D341Med (cell line): ENCODE measurements at places on chromosomes 11 and 22.

GRCh38 chr11:63897459-63898146, 19.4 kb downstream of the RCOR2 start:
- DNase-seq = no peak

- no peak for DNase-seq
Observed at GRCh38 chr22:24463071-24463760, 31.9 kb upstream of the UPB1 start.

- DNase-seq = peak; percentile 65
Observed at GRCh38 chr11:119371778-119372182, 9.7 kb downstream of the USP2 start.

GRCh38 chr22:33329398-33329797, 271.2 kb upstream of the SYN3 start:
- no peak for DNase-seq

GRCh38 chr11:44381261-44381660, 71.3 kb upstream of the ALX4 start:
- DNase-seq = no peak

- no peak for DNase-seq
Observed at GRCh38 chr11:10728154-10728553, 22.9 kb upstream of the CTR9 start.

DNA sequence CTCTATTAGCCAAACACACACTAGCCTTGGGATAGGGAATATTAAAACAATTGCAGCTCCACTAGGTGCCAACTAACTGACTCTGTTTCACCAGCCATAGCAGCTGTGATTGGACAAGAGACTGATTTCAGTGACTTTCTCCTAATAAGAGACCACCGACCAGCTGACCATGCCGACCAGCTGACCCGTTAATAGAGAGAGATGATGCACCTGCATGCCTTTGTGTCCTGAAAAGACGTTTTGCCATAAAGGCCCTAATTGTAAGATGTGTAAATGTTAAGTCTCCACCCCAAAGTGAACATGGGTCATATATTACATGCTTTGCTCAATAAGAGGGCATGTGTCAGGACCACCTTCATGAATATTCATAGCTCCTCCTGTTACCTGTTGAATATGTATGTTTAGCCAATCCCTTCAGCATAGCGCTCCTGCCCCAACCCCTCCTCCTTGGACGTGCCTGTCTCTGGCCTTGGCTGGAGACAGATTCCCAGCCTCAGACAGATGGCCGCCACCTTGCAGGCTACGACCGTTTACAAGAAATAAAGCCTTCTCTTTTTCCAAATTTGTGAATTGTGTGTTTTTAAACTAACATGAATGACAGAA, 1.3 kb upstream of the NADSYN1 start:
- DNase-seq = no peak

- DNase-seq = no peak
Observed at GRCh38 chr11:12253843-12254281, 123.5 kb upstream of the PARVA start.

DNA sequence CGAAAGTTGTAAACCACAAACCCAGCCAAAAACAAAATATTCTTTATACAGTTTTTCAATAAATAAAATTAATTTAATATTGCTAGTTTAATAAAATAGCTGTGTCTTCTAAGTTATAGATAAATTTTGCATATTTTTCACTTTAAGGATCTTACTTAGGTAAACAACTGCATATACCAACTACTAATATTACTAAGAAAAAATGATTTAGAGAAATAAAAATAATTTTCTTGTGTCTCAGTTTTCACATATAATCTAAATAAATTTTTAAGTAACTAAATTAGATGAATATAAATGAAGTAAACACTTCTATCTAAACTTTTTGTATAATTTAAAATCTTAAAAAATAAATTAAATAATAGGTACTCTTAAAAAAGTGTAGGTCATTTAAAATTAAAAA, 67.1 kb upstream of the TOP3B start:
- DNase-seq = no peak

GRCh38 chr11:45660729-45661438, 4.5 kb downstream of the CHST1 start:
- no peak for DNase-seq

DNA sequence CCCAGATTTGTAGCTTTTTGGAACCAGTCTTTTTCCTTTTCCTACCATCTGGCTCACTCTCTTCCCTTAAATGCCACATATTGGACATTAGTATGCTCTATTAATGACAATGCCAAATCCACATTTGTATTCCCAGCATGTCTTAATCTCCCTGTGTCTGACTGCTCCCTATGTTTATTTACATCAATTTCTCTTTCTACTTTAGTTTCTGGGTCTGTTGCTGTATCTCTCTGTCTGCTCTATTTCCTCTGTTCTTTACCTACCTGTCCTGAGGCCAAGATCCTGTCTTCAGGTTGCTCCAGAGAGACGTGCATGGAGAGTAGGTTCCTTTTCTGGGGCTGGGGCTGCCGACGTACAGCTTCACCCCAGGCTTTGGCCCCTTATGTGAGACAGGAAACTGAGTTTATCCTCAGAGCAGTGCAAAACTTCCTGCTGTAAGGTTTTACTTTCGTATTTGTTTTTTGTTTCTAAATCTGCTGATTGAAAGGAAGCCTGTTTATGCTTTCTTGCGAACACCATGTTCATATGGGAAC, 25.6 kb downstream of the OR2AG2 start:
- no peak for DNase-seq

- no peak for DNase-seq
Observed at GRCh38 chr11:122765487-122766131, 72.7 kb upstream of the CRTAM start.
